ENCODE measurements at places on chromosomes 4 and X. TPM values are rescaled to one million over a fixed set of nuclear protein-coding genes. Genes with fewer than 3 reads are reported as not detected.

Gene GPR143
- not detected for total RNA-seq

DNA sequence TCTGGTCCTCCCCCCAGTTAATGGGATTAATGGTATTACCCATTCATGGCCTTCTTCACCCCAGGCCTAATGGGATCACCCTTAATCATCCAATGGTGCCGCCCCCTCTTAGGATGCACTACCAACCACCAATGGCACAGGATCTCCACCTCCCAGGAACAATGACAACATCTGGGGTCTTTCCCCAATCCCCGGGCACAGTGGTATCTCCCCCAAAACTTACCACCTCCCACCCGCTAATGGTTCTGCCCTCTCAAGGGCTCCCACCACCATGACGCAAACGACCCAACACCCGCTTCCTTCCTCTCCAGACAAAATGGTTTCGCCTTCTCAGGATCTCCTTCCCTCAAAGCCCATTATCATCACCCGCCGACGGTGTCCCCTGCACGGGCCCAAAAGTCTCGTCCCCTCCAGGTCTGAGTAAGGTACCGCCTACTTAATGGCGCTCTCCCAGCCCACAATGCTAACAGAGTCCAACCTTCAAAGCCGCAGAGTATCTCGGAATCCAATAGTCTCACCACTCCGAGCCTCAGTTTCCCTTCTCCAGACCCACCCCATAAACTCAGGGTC lies 458 bp downstream of the GRIPAP1 start:
- peak; percentile 79 for DNase-seq

Gene NHSL2
- not detected for total RNA-seq

- no peak for DNase-seq
These were observed 11.3 kb downstream of the PSAPL1 start for GRCh38 chr4:7423391-7423790.

- DNase-seq = no peak
These were observed 3.3 kb upstream of the ADH7 start for GRCh38 chr4:99438405-99438780.

- no peak for DNase-seq
These were observed 7.5 kb upstream of the GUCY1A1 start for GRCh38 chr4:155659176-155659575.

Gene ABCG2
- total RNA-seq = not detected

DNA sequence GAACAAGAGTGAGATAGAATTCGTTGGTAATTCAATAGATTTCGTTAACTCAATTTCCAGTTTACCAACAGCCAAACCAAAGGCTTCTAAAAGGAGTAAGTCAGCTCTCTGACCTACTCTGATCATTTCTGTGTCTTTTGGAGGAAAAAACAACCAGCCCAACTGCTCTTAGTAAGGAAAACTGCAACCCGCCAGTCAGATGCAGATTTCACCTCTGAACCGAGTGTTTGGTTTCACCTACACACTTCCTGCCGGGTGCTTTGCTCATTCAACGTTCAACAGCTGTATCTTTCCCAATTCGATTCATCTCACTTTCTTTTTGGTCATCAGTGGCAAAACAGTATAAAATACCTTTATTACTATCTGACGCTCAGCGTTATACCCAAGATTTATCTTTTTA lies 24.5 kb downstream of the TMSB4X start:
- DNase-seq = peak; percentile 62

Measured in OCI-LY7 (cell line).